ENCODE measurements at places on chromosomes 6 and 20.

DNA sequence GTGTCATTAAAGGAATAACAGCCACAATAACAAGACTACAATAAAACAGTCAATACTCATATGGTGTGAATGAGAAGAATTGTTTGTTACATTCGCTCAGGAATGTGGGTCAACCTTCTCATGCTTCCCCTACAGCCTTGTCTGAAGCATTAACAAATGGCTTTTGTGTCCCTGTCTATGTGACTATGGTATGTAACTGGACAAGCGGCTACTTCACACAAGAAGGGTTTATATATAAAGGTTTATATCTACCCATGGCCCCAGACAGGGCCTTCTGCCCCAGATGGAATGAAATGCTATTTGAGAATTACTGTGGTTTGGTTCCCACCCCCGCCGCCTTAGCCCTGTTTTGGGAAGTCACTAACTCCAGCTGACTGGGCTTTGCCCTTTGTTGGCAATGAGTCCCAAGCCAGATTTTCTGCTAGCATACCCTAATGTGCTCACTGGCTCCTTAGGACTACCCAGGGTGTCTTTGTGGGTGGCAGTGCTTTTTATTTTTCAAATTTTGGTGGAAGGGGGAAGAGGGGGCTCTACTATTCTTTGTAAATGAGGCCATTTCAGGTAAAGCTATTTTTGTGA lies 39.4 kb downstream of the TFAP2A start:
- DNase-seq, result no peak

GRCh38 chr6:31162463-31163165 lies 4.2 kb downstream of the TCF19 start:
- no peak for DNase-seq

DNA sequence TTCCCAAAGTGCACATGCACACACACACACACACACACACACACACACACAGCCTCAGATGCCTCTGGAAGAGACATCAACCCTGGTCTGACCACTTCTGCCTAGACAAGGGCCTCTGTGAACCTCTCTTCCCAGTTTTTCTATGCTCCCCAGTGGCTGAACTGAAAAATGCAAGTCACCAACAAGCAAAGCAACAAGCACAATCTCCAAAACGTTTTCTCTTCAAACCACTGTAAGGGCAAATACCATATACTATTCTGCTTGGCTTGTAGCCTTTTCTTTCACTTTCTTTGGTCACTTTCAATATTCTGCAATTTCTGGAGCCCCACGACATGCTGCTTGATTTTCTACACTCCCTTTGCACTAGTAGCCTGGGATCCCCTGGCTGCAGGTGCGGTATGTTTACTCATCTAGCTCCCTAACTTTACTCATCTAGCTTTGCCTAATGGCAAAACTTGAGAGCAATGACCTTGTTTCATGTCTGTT lies 121.4 kb upstream of the DST start:
- DNase-seq, result peak; percentile 19

DNA sequence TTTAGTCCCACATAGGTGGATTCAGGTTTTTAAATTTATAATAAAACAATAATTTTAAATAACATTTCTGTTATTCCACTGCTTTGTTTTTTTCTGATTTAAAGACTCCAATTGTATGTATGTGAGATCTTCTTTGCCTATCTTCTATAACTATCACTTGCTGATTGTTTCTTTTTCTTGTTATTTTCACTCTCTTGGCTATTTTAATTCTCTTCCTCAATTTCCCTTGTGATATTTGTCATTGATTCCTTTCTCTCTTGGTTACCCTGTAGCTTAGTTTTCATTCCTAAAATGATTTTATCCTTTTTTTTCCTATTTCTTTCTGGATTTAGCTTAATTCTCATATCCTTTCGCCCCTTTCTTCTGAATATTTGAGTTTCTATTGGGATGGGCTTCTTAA lies 227.3 kb upstream of the TENT5A start:
- DNase-seq, result no peak

DNA sequence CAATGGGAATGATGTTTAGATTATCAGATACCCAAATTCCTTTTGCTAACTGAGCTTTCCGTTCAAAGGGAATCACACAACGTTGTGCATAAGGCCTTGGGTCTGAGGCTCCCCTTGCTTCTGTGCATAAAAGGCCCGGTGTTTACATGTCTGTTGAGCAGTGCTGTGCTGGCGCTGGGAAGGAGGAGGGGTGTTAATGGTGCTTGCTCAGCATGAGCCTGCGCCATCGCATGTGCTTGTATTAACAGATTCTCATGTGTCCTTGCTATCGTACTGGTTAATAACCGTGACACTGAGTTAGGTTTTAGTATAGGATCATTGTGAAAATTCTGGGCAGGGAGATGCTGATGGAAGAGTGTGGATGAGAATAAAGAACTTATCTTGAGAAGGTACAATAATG lies 62.3 kb upstream of the TRAF3IP2 start:
- peak; percentile 33 for DNase-seq

DNA sequence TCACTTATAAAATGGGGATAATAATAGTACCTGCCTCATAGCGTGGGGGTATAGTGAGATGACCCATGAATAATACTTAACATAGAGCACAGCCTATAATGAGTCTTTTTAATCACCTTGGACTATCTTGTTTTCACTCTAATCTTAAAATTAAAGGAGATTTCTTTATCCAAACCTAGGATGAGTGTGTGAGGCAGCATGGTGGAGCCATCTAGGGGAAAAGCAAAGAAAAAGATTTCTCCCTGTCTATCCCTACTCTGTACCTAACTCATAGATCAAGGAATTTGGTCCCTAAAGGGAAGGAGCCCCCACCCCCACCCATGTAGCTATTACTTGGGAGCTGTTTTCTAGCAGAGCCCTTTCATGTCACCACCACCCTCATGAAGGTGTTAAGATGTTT lies 45.2 kb upstream of the PAK5 start:
- DNase-seq, result peak; percentile 9

DNA sequence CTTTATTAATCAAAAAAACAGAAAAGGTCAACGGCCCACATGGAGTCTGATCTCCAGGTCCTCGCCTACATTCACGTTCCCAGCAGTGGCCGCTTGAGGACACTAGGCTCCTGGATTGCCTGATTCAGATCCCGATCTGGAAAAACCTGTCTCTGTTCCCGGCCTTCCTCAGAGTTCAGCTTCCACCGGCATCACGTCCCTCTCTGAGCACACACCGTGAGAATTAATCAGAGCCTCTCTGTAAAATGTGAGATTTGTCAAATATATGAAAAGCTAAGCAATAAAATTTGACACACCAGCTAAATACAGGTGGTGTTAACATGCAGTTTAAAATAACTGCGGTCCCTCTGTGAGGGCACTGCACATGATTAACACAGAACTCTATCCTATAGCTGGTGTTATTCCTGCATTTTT lies 122.8 kb upstream of the COL21A1 start:
- peak; percentile 42 for DNase-seq

DNA sequence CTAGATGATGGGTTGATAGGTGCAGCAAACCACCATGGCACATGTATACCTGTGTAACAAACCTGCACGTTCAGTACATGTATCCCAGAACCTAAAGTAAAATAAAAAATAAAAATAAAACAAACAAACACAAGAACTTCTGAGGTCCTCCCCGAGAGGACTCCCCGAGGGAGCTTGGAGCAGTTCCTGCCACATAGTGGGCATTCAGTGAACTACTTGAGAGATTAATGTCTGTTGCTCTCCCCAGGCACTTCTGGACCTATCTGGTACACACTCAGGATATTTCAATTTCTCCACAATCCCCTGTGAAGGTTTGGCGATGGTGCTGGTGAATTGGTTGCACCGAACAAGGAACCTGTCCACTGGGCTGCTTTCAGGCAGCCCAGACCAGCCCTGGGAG lies 311.2 kb downstream of the ESR1 start:
- DNase-seq, result no peak

GRCh38 chr6:20370801-20371200 lies 30.9 kb upstream of the E2F3 start:
- DNase-seq, result no peak

- DNase-seq, result no peak
Observed at GRCh38 chr6:134372603-134373281, 54.8 kb upstream of the SGK1 start.

DNA sequence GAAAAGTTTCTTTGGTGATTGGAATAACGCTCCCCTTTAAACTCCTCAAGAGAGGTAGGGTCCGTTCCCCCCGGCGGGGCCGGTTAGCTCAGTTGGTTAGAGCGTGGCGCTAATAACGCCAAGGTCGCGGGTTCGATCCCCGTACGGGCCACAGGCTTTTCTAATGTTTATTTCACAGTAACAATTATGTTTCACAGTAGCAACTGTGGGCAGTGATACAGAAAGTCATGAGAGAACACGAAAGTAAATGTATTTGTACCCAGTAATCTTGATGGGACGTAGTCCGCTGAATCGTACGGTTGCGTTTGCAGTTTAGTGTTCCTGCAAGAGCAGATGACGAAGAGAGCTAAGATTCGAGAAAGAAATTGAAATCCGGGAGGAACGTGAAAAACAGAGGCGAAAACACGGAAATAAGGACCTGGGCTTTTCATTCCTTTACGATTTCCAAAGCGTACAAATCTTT lies 505.5 kb downstream of the PRIM2 start:
- DNase-seq, result no peak

DNA sequence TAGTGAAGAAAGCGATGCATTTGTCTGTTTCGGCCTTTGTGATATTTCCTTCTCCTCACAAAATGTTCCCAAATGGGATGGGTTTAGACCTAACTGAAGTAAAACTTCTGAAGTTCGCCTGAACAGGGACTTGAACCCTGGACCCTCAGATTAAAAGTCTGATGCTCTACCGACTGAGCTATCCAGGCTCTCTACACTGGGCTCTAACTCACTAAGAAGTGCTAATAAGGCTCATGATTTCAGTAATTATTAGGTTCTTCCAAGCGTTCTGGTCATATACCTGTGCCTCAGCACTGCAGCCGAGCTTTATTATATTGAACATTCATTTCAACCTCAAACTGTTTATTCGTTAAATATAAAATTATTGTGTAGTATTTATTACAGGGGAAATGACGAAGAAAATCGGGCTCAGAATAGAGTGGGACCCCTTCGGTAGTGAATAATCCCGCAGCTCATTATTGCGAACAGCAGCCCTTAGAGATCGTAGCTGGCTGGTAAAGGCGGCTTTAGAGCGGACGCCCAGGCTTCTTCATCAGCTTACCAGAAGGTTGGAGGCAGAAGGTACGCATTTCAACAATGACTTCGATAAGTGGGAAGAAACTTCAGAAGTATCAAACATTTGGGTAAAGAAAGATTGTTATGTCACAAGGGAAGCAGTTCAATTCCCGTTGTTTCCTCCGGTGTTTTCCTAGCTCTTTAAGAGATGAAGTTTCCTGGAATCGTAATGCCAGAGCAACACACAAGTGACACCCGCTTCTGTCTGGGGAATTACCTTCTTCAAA lies 119.0 kb upstream of the ZNF184 start:
- DNase-seq, result no peak

DNA sequence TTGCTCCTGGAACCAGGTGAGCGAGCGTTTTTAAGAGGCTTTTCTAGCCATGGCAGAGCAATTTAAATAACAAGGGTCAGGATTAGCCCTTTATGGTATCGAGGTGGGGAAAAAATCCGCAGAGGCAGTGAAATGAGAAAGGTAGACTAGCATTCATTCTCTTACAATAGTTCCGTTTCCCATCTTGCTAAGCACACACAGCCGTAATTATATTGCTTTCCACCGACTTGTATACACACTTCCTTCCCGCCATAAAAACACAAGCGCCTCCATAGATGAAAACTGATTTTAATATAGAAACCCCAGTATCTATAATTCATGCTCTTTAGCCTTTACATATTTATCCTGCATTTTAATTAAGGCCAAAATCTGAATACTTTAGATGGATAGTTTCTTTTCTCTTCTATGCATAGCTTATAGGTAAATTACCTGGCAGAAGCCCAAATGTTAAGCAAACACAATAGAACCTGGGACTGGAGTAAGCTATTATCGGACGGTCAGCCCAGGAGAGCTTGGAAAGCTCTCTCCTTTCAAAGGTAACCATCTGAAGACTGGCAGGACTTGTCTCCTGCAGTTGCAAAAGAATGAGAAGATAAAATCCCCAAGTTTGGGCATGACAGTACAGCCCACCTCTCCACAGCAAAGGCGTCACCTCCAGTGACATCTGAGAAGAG lies 90.9 kb upstream of the MC3R start:
- no peak for DNase-seq

- DNase-seq, result no peak
Observed at GRCh38 chr6:163759542-163759941, 345.0 kb downstream of the QKI start.

- no peak for DNase-seq
Observed at GRCh38 chr6:137579612-137580011, 85.4 kb upstream of the OLIG3 start.

GRCh38 chr6:87012743-87013142 lies 75.4 kb downstream of the HTR1E start:
- DNase-seq, result no peak

DNA sequence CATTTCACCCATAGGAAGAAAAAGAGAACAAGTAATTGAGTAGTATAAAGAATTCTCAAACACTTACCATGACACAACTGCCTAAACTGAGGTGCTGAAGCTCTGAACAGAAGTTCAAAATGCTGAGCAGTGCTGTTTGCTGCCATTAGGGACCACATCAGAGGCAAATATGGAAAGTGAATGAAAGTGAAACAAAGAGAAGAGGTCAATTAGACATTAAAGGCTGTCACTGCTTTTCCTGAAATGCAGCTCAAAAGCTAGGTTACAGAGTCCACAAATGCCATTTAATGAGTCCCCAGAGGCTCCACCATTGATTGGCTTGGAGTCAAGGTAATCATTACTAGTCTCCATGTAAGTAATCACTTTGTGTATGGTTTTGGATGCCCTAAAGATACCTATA lies 46.1 kb downstream of the POU3F2 start:
- no peak for DNase-seq

GRCh38 chr20:41316051-41316450 lies 1.5 kb downstream of the ZHX3 start:
- no peak for DNase-seq

DNA sequence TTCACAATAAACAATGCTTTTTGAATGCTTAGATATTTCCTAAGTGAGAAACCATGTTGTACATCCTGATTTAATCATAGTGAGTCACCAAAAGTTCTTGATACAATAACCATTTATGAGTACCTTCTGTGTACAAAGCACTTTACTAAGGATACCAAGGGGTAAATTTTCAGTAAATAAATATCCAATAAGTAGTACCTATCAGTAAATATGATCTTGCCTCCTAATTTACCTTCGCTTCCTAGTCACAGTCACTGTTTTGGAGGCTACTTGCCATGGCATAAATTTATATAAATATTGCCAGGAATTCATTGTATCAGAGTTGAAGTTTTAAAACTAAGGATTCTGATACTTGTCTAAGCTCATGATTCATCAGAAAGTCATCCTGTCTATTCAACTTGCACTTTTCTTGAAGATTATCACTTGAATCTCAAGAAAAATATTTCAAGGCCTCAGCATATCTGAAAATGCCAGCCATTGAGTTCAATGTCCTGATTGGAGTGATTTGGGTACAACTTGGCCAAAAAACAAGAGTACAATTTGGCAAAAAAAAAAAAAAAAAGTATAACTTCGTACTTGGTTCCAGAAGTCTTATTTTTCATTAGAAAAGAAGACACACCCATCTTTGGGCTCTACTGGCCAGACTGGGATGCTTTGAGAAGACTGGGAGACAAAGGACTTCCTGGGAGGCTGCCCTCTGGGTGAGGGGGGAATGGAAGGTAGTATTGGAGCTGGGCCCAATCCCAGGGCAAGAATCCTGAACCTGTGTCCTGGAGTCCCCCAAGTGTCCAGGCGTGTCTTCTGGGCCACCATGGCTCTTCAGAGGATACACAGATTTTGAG lies 32.8 kb downstream of the RAB22A start:
- no peak for DNase-seq
